ENCODE measurements at places on chromosomes 3 and 15. TPM values are rescaled to one million over a fixed set of nuclear protein-coding genes. Genes with fewer than 3 reads are reported as not detected.

Gene C2CD4A
- total RNA-seq: 0.19 TPM

Gene IQCB1
- total RNA-seq: 11.2 TPM

Gene RSL24D1
- total RNA-seq: 101 TPM

Gene ZWILCH
- total RNA-seq: 32.3 TPM

Gene NPAP1
- total RNA-seq: not detected

Gene RASGRF1
- 0.10 TPM for total RNA-seq

Gene ECE2
- not detected for total RNA-seq

Gene STIMATE
- total RNA-seq: 5.9 TPM

Gene SLC2A2
- total RNA-seq: not detected

Gene CD200
- not detected for total RNA-seq

Gene NOX5
- total RNA-seq: 0.16 TPM

Gene CAMK2N2
- 1.7 TPM for total RNA-seq

Gene SLC12A1
- total RNA-seq: not detected

Gene DUOXA2
- total RNA-seq: not detected

Gene CATSPER2
- total RNA-seq: 0.66 TPM

Gene ARL8B
- 71.0 TPM for total RNA-seq

Gene SLC22A14
- total RNA-seq: not detected

Gene STRA6
- 72.6 TPM for total RNA-seq

Gene GOLGA6L10
- total RNA-seq: 0.50 TPM

Gene FOXB1
- not detected for total RNA-seq

Gene SLC6A1
- total RNA-seq: not detected

Gene SPTBN5
- 0.13 TPM for total RNA-seq

Gene IL17RB
- total RNA-seq: 0.96 TPM

Gene GPR15
- total RNA-seq: not detected

Gene LRRC34
- not detected for total RNA-seq

Gene CDC25A
- total RNA-seq: 8.9 TPM

Gene PLSCR1
- 43.0 TPM for total RNA-seq

Gene TERC
- total RNA-seq: not detected

Gene IGDCC3
- total RNA-seq: 0.23 TPM

Gene MYZAP
- total RNA-seq: 1.0 TPM

Gene TMC3
- not detected for total RNA-seq

Gene CNTN6
- not detected for total RNA-seq

Gene AGBL1
- not detected for total RNA-seq

Gene SLC24A5
- total RNA-seq: not detected

Gene RBP2
- not detected for total RNA-seq

Gene CP
- 7.4 TPM for total RNA-seq

Gene AMT
- total RNA-seq: 0.27 TPM

Gene SPG21
- 131 TPM for total RNA-seq

Gene ARHGEF26
- 10.1 TPM for total RNA-seq

Gene CYP1A1
- 1.7 TPM for total RNA-seq

Gene DNASE1L3
- total RNA-seq: not detected

Gene ENTPD3
- 0.05 TPM for total RNA-seq

Gene GXYLT2
- total RNA-seq: 2.1 TPM

Gene PPIP5K1
- total RNA-seq: 8.2 TPM

Gene CCDC39
- not detected for total RNA-seq

Gene SERINC4
- not detected for total RNA-seq

Gene MUC20
- 0.75 TPM for total RNA-seq

Data from A549 treated with GW870086 at 1 μM for 4 hours (cell line).